ENCODE measurements at places on chromosomes 4 and X. TPM values are rescaled to one million over a fixed set of nuclear protein-coding genes. Genes with fewer than 3 reads are reported as not detected.

GRCh38 chr4:127097061-127097460, 535.7 kb upstream of the INTU start:
- H3K4me1 ChIP-seq: no peaks in the 10 kb centered on the region
- no peaks in the 10 kb centered on the region for H3K36me3 ChIP-seq
- no peaks in the 10 kb centered on the region for H3K27me3 ChIP-seq
- no peak overlapping the region for H3K4me3 ChIP-seq
- no peak for DNase-seq
- no peak overlapping the region for H3K27ac ChIP-seq

SLC7A11 gene
- 24.7 TPM for total RNA-seq

RS1 gene
- not detected for total RNA-seq

- DNase-seq: no peak
- H3K27me3 ChIP-seq: no peaks in the 10 kb centered on the region
- H3K4me3 ChIP-seq: no peak overlapping the region
- H3K36me3 ChIP-seq: no peaks in the 10 kb centered on the region
These were observed 495.9 kb upstream of the FSTL5 start for GRCh38 chr4:162659716-162660115.

DNA sequence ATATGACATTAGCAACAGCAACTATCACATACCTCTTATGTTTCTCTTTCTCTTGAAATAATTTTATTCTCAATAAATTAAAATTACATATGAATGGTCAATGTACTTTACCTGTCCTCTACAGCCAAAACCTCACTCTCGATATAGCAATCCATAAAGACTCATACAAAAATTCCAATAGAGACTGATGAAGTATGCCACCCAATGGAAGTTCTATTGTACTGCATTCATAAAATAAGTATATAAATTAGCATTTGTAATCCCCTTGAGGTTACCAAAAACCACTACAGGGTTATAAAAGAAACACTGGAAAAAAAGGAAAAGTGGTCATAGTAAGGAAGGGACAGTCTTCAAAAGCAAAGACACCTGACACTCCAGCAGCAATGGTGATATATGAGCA, 32.8 kb downstream of the CLDN2 start:
- H3K4me3 ChIP-seq: no peak overlapping the region
- no peaks in the 10 kb centered on the region for H3K27me3 ChIP-seq
- DNase-seq: no peak
- peaks cover 7% of the 10 kb centered on the region for H3K36me3 ChIP-seq
- no peak overlapping the region for H3K27ac ChIP-seq

TET2 gene
- total RNA-seq: 25.3 TPM

- DNase-seq: peak; percentile 32
- peaks cover 4% of the 10 kb centered on the region for H3K27me3 ChIP-seq
- H3K36me3 ChIP-seq: no peaks in the 10 kb centered on the region
- H3K27ac ChIP-seq: no peak overlapping the region
- peaks cover 2% of the 10 kb centered on the region for H3K4me1 ChIP-seq
These were observed 46.1 kb upstream of the HOPX start for GRCh38 chr4:56727150-56727549.

DNA sequence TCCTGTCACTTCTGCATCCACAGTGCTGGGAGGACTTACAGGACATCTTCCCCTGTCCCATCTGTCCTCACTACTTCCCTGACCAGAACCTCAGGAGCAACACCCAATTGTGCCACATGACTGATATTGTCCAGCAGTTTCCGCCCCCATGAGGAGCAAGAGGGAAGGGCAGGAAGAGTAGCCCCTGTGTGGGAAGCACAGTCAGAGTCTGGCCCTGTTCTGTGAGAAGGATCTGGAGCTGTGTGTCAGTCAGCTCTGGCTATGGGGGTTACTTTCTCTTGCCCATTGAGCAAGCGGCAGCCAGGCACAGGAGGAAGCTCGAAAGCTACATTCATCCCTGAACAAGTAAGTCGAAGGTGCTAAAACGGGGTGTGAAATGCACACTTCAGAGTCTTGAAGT, 14.8 kb upstream of the TRIM60 start:
- no peak overlapping the region for H3K27ac ChIP-seq
- no peak for DNase-seq
- no peaks in the 10 kb centered on the region for H3K36me3 ChIP-seq
- no peaks in the 10 kb centered on the region for H3K4me1 ChIP-seq
- no peak overlapping the region for H3K4me3 ChIP-seq

CSN1S1 gene
- not detected for total RNA-seq
